ENCODE measurements at places on chromosomes 11 and 22.

DNA sequence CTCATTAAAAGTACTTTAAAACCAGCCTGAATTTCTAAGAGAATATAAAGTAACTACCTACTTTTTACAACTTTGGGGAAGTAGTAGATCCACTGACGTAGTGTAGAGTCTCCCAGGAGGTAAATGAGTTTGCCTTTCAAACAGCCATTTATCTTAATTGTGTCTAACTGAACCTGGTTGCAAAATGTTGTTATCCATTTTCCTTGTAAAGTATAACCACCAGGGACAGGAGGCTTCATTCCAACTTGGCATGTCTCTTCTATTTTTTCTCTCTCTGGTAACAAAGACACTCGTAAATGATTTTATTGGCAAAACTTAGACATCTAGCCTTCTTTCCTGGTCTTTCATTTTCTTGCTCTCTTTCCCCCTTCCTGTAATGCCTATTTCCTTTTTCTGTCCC lies 36.9 kb downstream of the NXPE1 start:
- DNase-seq, result no peak

DNA sequence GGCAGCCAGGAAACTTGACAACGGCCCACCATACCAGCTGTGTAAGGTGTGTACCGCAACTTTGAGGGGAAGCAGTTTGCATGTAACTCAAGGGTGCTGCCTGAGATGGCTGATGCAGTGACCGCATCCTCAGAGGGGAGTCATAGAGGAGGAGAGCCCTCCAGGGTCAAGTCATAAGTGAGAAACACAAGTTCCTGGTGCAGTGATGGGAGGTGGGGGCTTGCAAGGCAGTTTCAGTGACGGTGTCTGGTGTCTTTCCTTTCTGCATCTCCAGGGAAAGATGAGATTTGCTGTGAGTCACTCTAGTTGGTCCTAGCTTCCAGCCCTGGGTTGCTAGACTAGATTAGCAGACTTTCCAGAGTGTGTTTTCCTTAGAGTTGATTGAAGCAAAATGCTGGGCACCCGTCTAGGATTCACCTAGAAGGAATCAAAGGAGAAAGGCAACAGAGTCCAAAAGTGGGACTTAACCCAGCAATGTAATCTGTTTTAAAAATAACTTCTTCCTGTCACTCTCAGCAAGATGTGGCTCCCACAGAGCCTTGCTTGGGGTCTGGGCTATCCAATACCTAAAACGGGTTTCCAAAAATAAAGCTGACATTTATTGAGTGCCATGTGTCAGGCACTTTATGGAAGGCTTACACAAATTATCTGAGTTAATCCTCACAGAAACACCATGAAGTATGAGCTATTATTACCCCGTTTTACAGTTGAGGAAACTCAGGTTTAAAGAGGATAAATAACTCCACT lies 265.4 kb upstream of the PLET1 start:
- DNase-seq, result no peak

- no peak for DNase-seq
These were observed 60.9 kb downstream of the KDM2A start for GRCh38 chr11:67179892-67180490.

DNA sequence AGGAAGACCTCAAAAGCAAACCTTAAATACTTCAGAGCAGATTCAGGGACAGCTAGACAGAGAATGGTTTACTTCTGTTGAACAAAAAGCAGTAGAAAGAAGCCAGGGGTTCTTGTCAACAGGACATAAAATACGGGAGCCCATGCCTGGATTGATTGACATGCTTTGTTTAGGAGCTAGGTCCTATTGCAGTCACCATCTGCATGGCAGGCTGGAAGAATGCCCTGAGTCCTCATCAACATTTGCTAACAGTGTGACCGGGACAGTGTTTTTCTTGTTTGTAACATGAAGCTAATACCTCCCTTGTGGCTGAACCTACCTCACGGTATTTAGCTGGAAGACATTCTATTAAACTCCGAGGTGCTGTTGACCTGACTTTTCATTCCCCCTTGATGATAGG lies 225.4 kb downstream of the NTM start:
- no peak for DNase-seq

DNA sequence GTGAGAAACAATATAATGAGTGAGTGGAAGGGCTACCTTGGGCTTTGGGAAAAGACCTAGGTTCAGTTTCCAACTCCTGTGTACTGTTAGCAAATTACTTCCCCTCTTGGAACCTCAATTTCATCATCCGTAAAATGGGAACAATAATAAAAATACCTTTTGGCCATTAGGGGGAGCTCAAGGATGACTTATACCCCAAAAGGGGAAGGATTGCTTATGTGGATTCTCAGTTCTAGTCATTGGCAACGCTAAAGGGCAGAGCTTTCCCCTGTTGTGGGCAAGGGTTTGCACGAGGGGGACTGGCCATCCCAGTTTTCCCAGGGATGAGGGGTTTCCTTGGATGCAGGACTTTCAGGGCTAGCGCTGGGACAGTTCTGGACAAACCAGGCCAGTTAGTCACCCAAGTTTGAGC lies 3.1 kb upstream of the COMMD9 start:
- peak; percentile 32 for DNase-seq

GRCh38 chr11:65445604-65446445 lies 23.2 kb downstream of the NEAT1 start:
- no peak for DNase-seq

GRCh38 chr11:35404388-35404775 lies 15.0 kb downstream of the SLC1A2 start:
- DNase-seq, result peak; percentile 28

DNA sequence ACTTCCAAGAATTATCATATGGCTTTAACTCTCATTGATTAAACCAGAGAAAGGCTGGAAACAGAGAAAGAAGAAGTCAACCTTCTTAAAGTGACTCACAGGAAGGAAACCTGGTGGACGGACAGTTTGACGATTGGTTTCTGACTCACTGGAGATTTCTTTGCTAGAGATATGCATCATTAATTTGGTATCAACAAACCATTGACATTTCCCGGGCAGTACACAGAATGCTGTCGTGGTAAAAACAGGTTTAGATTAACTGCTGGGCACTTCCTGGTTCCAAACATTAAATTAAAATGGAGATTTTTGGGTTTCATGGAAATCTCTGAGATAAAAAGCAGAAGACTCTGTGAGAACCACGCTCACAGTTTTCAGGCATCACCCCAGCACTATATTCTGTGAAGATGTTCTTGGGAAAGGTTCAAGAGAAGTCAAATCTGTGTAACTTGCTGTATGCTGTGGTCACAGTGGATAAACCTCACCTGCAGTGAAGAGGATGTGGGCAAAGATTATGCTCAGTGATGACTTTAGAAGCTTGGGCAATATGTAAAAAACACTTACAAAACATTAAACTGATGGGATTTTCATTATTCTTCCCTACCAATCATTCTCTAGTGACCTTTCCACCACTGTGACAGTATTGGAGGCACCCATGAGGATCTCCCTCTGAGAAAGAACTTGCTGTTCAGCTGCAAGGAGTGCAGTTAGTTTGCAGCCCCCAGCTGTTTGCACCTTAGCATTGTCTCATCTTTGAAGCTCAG lies 61.1 kb upstream of the CD44 start:
- DNase-seq, result no peak

- peak; percentile 71 for DNase-seq
These were observed 42.7 kb downstream of the IGLL1 start for GRCh38 chr22:23537416-23537815.

DNA sequence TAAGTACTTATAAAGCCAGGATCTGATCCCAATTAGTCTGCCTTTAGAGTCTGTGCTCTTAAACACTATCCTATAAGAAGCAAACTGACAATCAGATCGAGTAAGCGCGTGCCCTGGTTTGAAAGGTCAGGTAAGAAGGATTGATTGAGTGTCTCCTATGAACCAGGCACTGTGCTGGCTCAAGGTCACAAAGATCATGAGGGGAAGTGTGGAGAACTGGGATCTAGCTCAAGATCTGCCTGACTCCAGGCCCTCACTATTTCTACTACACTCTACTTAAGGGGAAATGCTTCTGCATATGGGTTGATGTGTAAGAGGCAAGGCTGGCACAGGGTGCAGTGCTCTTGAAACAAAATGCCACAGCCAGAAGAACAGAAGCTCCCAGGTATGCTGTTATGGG lies 77.0 kb downstream of the ME3 start:
- no peak for DNase-seq

DNA sequence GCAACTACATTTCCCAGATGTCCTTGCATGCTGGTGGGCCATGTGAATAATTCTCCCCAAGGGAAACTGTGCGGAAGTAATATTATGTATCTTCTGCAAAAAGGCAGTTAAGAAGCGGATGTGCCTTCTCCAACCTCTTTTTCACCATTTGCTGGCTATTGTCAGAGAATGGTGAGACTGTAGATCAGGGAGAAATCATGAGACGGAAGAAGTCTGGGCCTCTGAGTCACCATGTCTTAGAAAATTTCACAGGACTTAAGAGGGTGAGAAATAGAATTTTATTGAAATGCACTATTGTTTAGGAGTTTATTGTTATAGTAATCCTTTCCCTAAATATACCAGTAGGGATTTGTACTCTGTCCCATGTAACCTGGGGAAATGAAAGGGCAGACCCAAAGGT lies 298.7 kb upstream of the ZC3H12C start:
- no peak for DNase-seq

- DNase-seq, result no peak
These were observed 5.7 kb upstream of the PLET1 start for GRCh38 chr11:112266410-112266778.

- peak; percentile 63 for DNase-seq
These were observed at the start of gene CDC42BPG for GRCh38 chr11:64844330-64845128. TSS of gene CDC42BPG (minus strand) at chr11:64844653. CDS start at chr11:64844569, 84 bp downstream.

- DNase-seq, result no peak
These were observed 1.1 kb upstream of the PITPNB start for GRCh38 chr22:27919942-27920755.

DNA sequence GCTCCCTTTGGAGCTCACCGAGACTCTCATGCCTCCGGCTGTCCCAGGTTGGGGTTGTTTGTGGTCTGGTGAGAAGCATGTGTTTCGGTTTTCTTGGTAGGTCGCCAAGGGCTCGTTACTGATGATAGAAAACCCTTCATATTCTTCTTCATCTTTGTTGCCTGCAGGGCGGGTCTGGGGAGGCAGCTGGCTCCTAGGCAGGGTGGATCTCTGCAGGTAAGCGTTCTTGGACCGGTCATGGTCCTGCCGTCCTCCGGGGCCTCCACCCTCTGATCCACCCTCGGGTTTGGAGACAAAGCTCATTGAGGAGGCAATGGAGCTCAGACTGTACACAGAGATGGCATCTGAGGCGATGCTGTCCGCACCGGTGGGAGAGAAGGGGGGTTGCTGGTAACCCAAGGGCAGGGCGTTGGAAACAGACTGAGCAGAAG lies 64.3 kb upstream of the PITPNB start:
- DNase-seq, result no peak

DNA sequence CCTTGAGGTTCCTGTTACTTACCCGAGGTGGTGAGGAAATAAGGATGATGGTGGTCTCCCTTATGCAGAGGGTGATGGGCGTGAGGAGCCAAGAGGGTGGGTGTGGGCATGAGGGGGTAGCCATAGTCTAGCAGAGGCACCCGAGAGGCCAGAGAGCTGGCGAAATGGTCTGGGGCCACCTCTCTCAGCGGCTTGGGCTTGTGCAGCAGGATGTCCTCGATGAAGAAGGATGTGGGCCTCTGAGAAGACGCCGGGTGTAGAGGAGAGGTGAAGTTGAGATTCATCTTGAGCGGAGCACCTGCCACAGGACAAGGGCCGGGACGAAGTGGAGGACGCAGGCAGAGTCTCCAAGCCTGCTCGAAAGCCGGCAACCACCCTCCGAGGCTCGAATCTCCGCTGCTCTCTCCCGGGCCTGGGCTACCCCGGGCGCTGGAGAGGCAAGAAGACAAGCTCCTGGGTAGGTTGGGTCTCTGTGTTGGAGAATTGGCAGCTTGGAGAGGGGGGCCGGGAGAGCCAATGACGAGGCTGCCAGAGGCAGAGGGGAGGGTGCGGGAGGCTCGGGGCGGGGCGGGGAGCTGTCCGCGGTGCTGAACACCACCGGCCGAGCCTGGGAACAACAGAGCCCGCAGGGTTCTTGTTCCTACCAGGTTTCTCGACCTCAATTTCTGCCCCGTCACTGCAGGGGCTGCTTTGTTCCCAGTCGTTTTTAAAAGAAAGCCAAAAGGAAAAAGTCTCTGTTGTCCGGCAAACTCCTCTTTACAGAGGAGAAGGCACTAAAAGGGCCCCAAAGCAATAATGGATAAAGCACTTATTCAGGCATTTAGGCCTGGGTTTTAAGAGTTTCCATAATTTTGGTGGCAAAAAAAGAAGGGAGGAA lies at the start of gene BSX:
Gene BSX, minus strand, starts transcription at position 447 of the 877 bp plus-strand sequence. Its CDS starts 163 bp downstream, at position 284.
- DNase-seq, result peak; percentile 77

DNA sequence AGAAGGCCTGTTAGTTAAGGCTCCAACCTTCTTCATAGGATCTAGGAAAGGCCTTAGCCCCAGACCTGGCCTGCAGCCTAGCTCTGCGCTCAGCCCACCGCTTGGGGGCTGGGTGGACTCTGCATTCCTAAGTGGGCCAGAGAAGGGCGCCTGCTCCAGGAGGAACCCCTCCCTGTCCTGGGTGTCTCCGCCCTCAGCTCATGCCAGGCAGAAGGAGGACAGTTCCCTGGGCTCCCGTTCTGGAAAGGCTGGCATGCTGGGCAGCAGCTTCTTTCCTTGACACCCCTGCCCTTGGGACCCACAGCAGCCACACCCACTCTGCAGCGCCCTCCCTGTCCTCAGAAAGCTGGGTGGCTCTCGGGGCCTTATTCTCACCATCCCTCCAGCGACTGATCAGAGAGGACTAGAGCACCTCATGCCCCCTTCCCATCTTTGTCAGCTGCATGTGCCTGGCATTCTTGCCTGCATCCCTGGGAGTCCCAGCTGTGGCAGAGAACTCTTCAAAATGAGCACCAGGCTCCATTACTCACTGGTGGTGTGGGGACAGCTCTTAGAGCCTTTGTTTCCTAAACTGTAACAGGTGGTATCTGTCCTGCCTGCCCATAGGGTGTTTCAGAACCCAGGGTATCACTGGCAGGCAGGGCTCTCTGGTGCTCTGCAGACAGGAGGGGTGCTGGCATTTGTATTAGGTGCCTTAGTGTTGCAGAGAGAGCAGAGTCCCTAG lies 20.3 kb upstream of the MYRF start:
- DNase-seq, result no peak

- DNase-seq, result no peak
These were observed 12.9 kb downstream of the CHEK1 start for GRCh38 chr11:125637840-125638239.

DNA sequence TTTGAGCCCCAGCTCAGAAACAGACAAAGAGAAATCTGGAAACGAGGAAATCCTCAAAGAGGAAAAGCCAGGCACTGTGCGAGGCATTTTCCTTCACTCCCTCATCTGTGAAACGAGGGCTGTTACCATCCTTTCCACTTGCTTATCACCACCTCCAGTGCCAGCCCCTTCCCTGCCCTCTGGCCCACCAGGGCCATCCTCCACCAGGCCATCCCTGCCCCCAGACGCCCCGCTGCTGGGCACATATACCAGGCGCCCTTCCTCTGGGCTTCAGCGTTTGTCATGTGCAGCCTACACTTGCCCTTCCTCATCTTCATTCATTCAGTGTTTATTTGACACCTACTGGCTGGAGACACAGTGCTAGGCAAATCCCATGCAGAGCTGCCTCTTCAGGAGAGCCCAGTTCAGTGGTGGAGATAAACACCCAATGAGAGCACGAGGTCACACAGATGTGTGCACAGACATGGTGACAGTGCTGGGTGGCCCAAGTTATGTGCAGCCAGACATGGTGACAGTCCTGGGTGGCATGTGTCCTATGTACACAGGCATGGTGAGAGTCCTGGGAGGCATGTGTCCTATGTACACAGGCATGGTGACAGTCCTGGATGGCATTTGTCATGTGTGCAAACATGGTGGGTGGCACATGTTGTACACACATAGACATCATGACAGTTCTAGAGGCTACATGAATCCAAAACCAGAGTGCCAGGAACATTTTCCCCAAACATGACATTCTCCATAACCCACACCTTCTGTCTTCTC lies 9.7 kb downstream of the SPTBN2 start:
- no peak for DNase-seq
